ENCODE measurements at places on chromosomes 3 and 15. TPM values are rescaled to one million over a fixed set of nuclear protein-coding genes. Genes with fewer than 3 reads are reported as not detected.

DNA sequence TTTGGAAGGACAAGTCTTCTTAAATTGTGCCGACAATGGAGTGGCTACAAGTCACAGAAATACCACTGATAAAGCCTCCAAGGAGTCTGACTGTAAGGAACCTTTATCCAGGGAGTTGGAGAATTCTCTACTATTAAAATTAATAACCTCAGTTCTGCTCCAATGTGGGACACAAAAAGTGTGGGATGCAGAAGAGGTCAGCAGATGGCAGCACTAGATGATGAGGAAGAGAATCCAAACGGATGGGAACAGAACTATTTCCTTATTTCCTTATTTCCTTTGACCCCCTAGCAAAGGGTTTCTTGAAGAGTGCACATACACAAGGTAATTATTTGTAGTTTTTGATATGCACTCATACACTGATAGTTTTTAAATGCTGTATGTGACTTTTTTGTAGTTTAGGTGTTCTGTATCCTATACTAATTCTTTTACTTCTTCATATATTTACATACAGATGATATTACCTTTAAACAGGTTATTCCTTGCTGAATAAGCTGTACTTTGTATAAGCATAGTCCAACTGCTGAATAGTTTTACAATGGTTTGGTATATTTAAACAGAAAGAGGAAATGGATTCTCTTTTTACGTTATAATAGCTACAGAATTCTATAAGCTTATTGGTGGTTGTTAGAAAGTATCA lies 25.6 kb upstream of the NLGN1 start:
- H3K4me1 ChIP-seq, result no peaks in the 10 kb centered on the region
- no peaks in the 10 kb centered on the region for H3K27me3 ChIP-seq
- no peak overlapping the region for H3K27ac ChIP-seq
- no peak overlapping the region for H3K4me3 ChIP-seq
- no peaks in the 10 kb centered on the region for H3K36me3 ChIP-seq

- DNase-seq, result no peak
- no peak overlapping the region for H3K27ac ChIP-seq
- H3K4me1 ChIP-seq, result no peaks in the 10 kb centered on the region
- no peaks in the 10 kb centered on the region for H3K36me3 ChIP-seq
Observed at GRCh38 chr3:133053532-133053931, 15.3 kb downstream of the TMEM108 start.

GRCh38 chr3:46935168-46935858 lies 41.2 kb downstream of the CCDC12 start:
- no peak overlapping the region for H3K4me3 ChIP-seq
- peak overlapping the region; percentile 37 for H3K27ac ChIP-seq
- peaks cover 35% of the 10 kb centered on the region for H3K36me3 ChIP-seq

- DNase-seq, result no peak
- no peaks in the 10 kb centered on the region for H3K27me3 ChIP-seq
- no peak overlapping the region for H3K27ac ChIP-seq
- H3K36me3 ChIP-seq, result no peaks in the 10 kb centered on the region
Observed at GRCh38 chr3:94787734-94788270, 724.9 kb downstream of the NSUN3 start.

CLDN1 gene
- 1.6 TPM for total RNA-seq

GPR15 gene
- 1.3 TPM for total RNA-seq
